LHCN-M2 (cell line): ENCODE measurements at places on chromosomes 7 and 10.

- DNase-seq = no peak
Measured at GRCh38 chr10:76066457-76066856, 635.0 kb downstream of the LRMDA start.

DNA sequence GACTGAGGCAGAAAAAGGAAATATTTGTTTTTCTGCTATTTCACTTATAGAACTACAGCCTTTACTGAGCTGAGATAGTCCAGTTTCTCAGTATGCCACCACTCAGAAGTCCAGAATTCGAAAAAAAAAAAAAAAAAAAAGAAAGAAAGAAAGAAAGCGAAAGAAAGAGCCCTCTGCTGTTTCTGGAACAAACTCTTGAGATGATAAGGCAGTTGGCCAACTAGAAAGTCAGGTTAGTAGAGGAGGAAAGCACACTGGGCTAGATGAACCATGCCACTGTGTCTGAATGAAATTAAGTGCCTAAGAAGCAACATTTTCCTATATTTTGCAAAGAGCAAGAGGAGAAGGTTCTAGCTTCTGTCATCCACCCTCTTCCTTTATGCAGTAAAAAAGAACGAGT is 403.8 kb downstream of the SORCS3 start:
- DNase-seq = no peak

DNA sequence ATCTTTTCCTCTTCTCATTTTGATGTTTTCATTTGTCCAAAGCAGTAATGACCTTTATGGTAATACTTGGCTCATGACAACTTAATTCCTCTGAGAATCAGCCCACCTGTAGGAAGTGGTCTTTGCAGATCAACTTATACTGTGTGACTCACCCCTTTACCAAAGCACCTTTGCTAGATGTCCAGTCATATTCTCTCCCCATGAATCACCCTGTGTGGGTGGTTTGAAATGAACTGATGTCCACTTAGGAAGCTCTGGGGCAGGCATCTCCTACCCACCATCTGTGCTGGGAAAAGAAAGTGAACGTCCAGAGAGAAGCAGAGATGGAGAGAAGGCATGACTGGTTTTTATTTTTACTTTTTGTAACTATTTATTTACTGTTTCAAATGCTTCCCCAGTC is 410.3 kb downstream of the KIF20B start:
- DNase-seq = no peak

- no peak for DNase-seq
Measured at GRCh38 chr7:16234493-16235146, 186.7 kb downstream of the CRPPA start.

DNA sequence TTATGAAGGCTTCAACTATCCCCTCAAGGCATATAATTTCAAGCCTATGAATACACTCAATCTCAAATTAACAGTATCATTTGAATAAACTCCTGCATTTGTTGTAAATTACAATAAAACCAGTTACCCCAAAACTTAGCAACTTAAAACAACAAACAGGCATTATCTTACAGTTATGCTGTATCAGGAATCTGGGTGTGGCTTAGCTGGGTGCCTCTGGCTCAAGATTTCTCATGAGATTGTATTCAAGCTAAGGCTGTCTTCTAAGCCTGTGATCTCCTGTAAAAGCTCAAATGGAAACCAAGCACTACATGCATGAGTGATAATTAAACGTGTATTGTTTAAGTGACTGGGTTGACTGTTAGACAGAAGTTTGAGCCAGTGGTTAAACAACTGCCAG is 341.0 kb upstream of the PHF14 start:
- DNase-seq = no peak

DNA sequence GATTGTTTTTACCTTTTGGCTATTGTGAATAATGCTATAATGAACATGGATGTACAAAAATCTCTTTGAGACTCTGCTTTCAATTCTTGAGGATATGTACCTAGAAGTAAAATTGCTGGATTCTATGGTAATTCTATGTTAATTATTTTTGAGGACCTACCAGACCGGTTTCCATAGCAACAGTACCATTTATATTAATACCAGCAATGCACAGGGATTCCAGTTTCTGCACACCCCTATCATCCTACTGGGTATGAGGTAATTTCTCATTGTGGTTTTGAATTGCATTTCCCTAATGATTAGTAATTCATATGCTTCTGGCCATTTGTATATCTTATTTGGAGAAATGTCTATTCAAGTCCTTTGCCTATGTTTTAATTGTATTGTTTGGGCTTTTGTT is 9.9 kb upstream of the PPP1R9A start:
- peak; percentile 23 for DNase-seq

DNA sequence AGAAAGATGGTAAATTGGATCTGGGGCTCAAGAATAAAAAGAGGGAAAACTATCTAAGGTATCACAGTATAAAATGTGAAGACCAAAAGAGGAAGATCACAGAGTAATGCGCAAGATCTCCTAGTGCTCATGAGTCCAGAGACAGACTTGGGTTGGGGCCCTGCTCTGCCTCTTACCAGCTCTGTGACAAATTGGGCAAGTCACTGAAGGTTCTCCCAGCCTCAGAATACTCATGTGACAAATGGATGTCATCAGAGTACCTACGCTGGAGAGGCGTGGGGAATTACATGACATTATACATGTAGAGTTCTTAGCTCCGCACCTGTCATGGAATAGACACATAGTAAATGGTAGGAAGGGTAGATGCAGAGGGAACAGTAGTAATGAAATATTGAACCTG is 124.4 kb downstream of the DOCK4 start:
- no peak for DNase-seq

DNA sequence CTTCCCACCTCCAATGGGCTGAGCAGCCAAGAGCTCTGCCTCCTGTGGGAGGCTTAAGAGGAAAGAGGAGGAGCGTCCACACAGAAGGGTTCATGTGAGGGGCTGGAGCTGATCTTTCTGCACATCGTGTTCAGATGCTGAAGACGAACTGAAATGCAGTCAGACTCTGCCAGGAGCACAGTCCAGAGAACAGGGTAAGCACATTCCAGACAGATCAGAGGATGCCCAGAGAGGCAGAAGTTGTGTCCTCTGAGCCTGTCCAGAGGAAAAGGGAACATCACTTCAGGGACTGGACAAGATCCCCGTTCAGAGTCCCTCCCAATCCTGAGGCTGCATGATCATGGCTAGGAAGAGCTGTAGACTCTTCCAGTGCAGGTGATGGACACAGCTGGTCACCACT is 72.9 kb downstream of the ITIH5 start:
- DNase-seq = no peak

DNA sequence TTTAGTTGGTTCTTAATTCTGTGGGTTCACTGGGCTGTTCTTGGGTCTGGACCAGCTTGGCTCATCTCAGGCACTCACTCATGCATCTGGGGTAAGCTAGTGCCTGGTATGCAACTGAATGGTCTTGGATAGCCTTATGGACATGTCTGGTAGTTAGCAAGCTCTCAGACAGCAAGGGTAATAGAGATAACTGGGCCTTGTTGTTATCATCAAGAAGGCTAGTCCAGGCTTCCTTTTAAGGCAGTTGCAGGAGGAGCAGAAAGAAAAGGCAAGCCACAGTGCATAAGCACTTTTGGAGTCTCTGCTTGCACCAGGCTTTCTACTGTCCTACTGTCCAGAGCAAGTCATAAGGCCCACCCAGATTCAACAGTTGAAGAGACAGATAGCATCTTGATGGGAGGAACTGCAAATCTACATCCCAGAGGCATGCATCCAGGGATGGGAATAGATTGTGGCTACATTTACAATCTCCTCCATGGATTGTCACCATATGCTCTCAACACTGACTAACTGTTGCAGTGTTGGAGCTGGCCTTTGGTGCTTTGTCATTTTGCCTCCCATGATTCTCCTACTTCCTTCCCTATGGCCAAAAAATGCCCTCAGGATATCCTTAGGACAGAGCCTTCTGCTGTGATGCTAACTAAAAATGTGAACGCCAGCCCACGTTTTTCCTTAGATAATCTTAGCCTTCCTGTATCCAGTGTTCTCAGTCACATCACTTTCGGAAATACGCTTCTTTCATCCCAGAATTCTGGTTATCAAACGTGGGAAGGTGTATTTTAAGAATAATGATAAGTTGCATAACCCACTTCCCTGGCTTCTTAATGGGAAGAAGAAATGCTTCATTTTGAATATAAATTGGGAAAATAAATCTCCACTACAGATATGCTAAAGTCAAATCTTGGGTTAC is 3.6 kb downstream of the GIMAP4 start:
- DNase-seq = no peak

DNA sequence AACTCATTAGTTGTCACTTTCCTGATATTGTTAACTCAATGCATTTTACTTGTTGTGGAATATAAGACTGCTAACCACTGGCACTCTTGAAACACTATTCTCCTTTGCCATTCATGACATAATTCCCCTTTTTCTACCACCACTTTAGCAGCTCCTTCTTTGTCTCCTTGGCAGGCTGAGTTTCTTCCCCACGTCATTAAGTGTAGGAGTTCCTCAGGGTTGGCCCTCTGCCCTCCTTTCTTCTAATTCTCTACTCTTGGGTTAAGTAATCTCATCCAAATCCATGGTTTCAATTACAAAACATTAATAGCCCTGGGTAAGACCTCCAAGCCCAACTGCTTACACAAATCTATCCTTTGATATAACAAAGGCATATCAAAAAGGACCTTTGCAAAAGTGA is 175.1 kb downstream of the HGF start:
- no peak for DNase-seq

DNA sequence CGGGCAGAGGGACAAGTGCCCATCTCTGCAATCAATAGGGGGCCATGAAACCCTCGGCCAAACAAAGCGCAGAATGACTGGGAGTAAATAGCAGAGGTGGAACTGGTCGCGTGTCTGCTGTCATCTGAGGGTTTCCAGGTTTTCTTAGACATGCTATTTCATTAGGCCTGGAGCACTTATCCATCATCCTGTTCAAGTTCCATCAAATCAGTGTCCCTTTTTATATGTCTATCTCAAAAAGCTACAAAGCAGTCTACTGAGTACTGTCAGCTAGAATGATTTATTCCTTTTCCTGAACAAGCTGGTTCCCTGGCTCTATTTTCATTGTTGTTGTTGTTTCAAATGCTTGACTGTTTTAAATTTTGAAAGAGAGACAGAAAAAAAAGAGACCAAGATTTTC is 590.5 kb downstream of the PARD3 start:
- no peak for DNase-seq

GRCh38 chr10:114087255-114087654 is 43.6 kb downstream of the ADRB1 start:
- no peak for DNase-seq

DNA sequence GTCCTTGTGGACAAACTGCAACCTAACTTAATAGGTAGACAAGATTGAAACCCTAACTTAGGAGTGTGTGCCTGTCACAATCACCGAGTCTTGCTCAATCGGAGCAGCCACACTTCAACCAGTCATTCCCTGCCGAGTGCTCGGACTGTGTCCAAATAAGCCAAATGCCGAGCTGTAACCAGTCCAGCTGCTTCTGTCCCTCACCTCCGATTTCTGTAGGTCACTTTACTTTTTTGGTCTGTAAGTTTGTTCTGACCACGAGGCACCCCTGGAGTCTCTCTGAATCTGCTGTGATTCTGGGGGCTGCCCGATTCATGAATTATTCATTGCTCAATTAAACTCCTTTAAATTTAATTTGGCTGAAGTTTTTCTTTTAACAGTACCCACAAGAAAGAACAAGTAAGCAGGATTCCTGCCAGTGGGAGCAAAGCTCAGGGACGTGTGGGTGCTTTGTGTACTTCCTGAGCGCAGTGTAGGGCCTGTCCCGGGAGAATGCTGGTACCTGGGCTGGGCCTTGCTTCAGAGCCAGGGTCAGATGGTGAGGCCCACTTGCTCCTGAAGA is 140.1 kb downstream of the ACTR3B start:
- DNase-seq = peak; percentile 86

GRCh38 chr7:108589874-108590273 is 20.2 kb downstream of the DNAJB9 start:
- DNase-seq = peak; percentile 29

- no peak for DNase-seq
Measured at GRCh38 chr10:112678987-112679386, 232.0 kb downstream of the VTI1A start.

DNA sequence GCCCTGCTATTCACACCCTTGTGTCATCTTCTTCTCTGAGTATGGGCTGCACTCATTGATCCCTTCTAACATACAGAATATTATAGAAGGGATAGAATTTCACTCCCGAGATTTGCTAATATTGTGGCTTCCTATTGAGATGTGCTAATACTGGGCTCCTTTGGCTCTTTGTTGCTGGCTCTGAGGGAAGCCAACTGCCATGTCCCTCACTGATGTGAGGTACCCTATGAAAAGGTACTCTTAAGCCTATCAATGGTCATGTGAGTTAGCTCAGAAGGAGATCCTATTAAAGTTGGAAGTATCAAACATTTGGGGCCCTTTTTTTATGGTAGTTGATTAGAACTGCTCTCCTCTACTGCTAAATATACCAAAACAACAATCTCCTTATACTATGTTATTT is 665.2 kb upstream of the ZWINT start:
- DNase-seq = no peak

- DNase-seq = no peak
Measured at GRCh38 chr7:35699796-35700305, 4.9 kb upstream of the HERPUD2 start.

GRCh38 chr10:43327986-43328385 is 43.5 kb upstream of the FXYD4 start:
- no peak for DNase-seq

- DNase-seq = no peak
Measured at GRCh38 chr7:158789842-158790241, 39.5 kb downstream of the ESYT2 start.

- no peak for DNase-seq
Measured at GRCh38 chr7:36684954-36685353, 39.3 kb downstream of the AOAH start.

DNA sequence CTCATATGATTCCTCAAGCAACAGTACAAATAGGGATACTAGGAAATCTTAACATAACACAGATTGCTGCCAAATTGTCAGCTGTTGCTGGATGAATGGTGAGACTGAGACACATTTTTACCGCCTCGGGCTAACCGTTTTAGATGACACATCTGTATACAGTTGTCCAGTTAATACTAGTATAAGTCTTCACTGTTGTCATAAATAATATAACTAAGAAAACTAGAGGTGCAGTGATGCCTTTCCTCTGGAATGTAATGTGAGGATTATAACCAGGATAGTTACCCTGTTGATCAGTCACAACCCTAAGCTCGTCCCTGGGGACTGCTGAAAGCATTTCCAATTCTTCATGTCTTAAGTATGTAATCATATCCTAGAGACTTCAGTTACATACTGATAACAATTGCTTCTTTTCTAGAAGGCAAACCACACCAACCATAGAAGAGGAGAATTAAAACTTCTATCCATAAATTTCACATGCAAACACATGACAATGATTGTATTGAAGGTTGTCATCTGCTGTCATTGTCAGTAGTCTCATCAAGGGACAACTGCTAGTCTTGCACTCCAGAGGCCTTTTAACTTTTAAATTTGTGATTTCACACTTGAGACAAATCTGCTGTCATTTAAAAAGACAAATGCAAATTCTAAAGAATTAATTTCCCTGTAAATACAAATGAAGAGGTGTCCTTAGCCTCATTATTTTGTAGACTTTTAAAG is 100.4 kb upstream of the SEMA3D start:
- no peak for DNase-seq

- no peak for DNase-seq
Measured at GRCh38 chr10:88232983-88233543, 350.1 kb downstream of the RNLS start.

- DNase-seq = peak; percentile 35
Measured at GRCh38 chr10:93378997-93379730, 103.0 kb downstream of the MYOF start.
